ENCODE measurements at places on chromosomes 3 and 15.

- no peak for DNase-seq
Measured at GRCh38 chr3:197522183-197522715, 33.5 kb downstream of the BDH1 start.

DNA sequence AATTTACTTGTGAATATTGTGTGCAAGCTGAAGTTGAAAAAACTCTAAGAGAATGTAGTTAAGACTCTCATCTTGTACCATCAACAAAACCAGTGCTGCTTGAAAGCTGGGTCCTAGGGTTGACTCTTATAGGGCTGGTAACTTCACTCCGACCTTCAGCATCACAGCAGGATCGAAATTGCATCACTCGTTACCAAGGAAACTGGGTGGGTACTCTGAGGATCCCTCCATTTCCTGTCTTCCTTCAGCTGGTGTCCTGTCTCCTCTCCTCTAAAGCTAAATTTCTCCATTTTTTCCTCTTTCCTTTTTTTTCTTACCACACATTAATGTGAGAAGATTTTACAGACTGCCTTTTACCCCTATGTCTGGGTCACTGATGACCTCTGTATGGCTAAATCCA lies 3.0 kb upstream of the APH1B start:
- no peak for DNase-seq

DNA sequence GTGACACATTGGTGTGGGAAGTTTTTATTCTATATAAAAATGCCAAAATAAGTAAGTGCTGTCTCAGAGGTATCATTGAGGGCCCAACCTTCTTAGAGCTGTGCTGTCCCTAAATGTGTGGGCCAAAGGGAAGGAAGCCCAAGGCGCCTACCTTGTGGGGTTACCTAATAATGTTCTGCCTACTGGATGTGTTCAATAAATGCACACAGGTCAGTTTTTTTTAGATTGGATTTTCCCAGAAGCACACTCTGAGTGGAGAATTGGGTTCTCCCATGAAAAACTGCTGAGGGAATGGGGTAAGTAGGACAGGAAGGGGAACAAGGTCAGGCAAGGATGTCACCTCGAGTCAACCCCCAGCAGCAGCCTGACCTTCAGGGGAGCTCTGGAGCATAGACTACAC lies 168.7 kb upstream of the FRMD4B start:
- DNase-seq: no peak

DNA sequence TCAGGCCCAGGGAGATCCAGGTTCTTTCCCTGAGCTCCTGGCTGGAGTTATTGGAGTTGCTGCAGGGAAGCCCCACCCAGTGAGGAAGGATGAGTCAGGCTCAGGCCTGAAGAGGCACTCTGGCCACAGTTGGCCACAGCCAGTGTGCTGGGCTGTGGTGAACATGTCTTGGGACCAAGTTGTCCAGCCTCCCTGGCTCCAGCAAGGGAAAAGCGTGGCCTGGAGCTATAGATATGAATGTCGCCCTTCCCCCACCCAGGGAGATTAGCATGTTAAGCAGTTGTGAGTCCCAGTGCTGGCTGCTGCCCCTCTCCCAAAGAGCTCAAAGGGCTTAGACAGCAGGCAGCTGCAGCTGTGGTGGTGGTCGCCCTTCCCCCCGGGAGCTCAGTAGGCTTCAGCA lies 963.2 kb downstream of the ROBO2 start:
- no peak for DNase-seq

GRCh38 chr15:99412082-99412481 lies 153.7 kb upstream of the MEF2A start:
- no peak for DNase-seq

DNA sequence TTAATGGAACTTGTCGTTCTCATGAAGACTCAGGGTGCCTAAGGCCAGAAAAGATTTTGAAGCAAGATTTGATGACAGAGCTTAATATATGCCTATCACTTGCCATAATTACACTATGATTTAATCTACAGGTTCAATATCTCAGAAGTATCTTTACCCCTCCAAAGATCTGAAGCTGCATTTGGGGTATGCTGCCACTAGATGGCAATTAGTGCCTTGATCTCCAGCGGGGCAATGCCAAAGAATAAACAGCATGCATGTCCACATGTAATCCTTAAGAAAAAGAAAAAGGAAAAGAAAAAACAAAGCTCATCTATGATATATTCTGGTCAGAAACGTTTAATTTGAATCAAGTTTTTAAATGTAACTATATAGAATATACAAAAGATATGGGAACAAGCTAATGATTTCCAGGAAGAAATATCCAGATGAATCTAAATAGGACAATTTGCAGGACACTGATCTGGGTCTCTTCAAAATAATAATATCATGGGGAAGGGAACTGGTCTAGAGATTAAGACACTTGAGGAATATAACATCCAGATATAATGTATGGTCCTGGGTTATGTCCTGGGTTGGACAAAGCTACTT lies 55.0 kb upstream of the SOX14 start:
- DNase-seq: no peak

GRCh38 chr15:25862071-25862471 lies 1.1 kb downstream of the ATP10A start:
- no peak for DNase-seq

GRCh38 chr3:4820296-4821121 lies 158.7 kb upstream of the BHLHE40 start:
- DNase-seq: peak; percentile 45

- DNase-seq: no peak
Measured at GRCh38 chr3:50588759-50589433, 19.6 kb downstream of the HEMK1 start.

DNA sequence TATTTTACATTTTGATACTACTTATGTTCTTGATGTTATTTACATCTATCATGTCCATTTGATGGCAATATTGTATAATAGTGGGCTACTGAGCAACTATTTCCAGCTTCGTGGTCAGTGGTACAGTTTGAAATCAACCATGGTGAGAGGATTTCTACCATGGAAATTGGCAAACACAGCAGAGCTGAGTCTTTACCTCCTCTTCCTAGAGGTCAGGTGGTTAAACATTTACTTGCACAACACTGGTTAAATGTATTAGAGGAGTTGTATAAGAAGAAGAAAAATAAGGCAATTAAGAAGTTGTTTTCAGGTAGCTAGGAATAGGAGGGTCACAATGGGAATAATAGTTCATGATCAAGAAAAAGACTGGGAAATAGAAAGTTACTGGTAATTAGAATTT lies 7.2 kb upstream of the PPM1L start:
- no peak for DNase-seq

DNA sequence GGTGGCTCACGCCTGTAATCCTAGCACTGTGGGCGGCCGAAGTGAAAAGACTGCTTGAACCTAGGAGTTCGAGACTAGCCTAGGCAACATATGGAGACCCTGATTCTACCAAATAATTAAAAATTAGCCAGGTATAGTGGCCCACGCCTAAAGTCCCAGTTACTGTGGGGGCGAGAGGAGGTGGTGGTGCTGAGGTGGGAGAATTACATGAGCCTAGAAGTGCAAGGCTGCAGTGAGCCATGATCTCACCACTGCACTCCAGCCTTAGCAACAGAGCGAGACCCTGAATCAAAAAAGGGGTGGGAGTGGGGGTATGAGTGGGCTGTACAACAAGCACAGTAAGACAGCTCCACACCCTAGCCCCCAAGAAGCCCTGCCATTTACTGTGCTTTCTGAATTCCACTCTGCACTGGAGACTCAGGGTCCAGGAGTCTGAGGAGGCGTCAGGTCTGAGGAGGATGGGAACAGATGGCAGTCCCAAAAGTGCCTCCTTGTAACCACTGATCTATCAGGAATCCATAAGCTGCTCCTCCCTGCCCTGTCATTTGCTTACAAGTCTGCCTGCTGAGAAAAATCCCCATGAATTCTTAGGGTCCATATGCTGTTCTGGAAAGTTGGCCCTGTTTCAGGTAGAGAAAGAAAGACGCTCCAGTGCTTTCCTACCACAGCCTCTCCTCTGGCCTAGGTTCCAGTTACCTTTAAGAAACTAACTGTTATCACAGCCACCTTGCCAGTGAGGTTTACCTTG lies 171.1 kb downstream of the MAGI1 start:
- no peak for DNase-seq

DNA sequence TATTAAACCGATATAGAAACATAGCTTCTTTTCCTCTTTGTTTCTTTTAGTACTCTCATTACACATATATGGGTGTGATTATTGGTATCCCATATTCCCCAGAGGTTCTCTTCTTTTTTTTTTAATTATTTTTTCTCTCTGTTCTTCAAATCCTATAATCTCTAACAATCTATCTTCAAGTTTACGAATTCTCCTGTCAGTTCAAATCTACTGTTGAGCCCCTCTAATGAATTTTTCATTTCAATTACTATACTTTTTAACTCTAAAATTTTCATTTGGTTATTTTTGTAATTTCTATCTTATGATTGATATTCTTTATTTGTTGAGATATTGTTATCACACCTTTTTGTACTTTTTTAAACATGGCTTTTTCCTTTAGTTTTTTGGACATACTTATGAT lies 64.1 kb downstream of the RSL24D1 start:
- no peak for DNase-seq

DNA sequence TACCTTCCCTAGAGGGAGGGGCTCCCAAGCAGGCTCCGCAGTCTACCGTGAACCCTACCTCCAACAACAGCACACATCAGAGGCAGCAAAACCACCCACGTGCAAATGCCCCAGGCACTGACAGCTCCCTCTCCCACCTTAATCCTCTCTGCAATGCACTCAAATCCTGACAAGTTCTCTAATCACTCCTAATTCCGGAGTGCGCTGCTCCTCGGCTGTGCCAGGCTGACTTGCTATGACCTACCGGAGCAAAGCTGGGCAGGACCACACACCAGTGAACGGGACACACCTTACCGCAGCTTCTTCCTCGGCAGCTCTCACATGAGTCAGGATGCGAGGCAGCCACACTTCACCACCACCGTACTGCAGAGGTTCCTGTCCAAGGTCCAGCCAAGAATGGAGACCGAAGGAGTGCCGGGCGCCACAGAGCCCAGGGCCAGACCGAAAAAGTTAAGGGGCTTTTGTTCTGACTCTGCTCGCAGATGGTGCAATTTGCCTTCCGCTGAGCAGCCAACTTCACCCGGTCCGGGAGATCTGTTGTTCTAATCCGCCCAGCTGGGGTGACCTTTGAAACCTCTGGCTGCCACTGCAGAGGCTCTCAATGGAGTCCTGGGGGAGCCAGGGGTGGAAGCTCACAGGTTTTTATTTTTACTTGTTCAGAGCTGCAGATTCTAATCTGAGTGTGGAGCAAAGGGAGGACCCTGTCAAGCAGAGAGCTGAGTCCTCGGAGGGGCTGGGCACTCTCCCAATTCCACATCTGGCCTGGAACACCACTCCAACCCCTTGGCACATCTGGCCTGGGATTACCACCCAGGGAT lies 84.4 kb downstream of the MYLK start:
- DNase-seq: no peak

- DNase-seq: no peak
Measured at GRCh38 chr15:68220489-68220888, 9.0 kb downstream of the CLN6 start.

- no peak for DNase-seq
Measured at GRCh38 chr3:13891492-13892073, 11.7 kb upstream of the WNT7A start.

DNA sequence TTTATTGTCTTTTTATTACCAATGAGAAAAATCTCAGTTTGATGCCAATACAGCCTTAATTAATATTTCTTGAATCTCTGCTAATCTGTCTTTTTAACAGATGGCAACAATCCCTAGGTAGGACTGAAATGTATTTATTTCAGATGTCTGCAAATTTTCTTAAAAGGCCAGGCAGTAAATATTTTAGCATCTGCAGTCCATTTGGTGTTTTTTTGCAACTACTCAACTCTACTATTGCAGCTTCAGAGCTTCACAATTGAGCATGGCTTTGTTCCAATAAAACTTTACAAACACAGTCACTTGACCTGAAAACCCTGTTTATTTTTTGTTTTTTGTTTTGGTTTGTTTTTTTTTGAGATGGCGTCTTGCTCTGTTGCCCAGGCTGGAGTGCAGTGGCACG lies 82.7 kb downstream of the RARB start:
- no peak for DNase-seq

- DNase-seq: no peak
Measured at GRCh38 chr3:192843723-192844485, 73.8 kb downstream of the MB21D2 start.

DNA sequence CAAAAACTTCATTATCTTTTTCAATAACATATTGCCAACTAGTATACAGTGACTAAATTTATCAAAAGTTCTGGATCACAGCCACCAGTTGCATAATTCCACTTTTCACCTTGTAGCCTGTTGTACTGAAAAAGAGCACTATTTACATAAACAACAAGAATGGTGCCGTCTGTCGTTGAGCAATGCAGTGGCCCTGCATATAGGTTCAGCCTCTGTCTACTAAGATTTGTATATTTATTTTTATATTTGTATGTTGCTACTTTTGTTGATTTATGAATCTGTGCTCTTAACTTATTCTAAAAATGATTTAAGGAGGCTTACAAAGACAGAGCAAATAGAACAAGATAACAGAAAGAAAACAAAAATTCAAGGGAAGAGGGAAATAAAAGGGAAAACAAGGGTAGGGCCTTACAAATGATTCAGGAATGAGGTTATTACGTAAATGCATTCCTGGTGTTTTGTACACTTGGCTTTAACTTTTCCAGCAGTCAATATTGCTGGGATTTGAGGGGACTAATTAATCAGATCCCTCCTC lies 257.6 kb upstream of the STT3B start:
- no peak for DNase-seq
